ENCODE measurements at places on chromosomes 1 and 21.

DNA sequence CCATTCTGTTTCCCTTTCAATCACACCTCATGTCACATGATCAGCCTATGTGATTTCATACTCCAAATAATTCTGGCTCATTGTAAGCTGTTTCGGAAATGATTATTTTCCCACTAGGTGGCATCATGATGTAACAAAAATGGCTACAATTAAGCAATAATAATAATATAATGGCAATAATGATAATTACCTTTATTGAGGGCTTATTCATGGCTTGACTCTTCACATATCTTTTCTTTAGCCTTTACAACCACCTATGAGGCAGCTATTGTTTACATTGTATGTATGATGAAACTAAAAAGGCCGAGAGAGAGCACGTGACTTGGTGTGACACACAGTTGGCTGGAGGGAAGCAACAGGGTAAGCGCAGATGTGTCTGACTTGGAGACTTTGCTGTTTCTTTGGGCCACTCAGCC lies 12.5 kb upstream of the KPRP start:
- no peak for DNase-seq

DNA sequence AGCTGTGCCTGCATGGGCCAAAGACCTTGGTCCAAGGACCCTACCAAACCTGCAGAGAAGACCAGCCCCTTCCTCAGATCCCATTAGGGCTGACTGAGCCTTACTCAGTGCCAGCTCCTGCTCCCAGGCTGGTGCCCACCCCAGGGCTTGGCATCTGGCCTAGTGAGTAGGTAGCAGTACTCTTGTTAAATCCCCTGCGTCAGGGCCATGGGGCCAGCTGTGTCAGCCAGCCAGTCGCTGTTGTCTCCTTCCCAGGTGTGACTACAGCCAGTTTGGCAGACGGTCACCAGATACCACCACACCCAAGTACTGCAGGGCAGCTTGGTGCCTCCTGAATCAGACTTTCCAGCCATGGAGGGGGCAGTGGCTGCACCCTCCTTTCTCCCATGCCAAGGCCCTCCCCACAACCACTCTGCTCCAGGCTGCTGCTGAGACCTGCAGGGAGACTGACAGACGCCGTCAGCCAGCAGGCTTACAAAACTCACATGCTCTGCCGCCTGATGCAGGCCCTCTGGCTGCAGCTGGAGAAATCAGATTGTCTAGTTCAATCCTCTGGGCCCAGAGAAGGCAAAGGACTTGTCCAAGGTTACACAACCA lies 3.0 kb downstream of the TENT5B start:
- DNase-seq: peak; percentile 43

DNA sequence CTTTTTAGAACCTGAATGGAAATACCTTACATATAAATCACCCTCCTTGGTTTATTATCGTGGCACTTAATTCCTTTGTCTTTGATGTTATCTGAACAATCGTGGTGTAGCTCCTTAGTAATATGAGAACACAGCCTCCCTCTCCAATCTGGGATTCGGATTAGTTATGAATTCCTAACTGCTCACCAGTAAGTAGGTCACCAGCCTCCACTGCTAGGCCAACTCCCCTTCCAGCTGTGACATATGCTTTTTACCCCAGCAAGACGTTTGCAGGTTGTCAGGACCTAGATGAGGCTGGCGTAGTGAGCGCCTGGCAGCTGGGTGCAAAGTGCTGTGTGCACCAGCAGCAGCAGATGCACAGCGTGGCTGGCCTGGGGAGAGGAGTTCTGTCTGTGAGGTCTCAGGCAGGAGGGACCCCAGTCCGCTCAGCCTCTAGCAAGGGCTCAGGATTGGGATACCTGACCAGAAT lies 38.2 kb downstream of the NTPCR start:
- no peak for DNase-seq

DNA sequence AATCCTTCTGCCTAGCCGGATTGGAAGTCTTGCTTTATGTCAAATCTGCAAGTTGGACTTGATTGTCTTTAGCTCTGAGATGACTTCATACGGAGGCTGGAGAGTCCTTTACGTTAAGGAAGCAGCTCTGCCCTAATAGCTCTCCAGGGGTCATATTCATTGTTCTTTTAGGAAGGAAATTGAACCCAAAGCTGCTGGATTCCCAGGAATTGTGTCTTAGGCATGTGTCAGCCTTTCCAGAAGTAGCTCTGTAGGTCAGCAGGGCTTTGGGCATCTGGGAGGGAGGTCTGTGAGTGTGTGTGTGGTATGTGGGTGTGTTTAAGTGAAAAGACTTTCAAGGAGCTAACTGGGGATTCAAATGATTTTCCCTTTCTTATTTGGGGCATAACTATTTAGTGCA lies 82.4 kb downstream of the ABCA4 start:
- no peak for DNase-seq

- peak; percentile 22 for DNase-seq
Observed at GRCh38 chr21:18951271-18952038, 547.9 kb upstream of the TMPRSS15 start.

- DNase-seq: no peak
Observed at GRCh38 chr1:25872713-25873112, 2.8 kb downstream of the PAQR7 start.

GRCh38 chr1:212161231-212161781 lies 123.9 kb upstream of the PPP2R5A start:
- no peak for DNase-seq
